ENCODE measurements at places on chromosomes 3 and 15.

- no peak for DNase-seq
Measured at GRCh38 chr3:19074257-19074900, 73.9 kb upstream of the KCNH8 start.

- DNase-seq, result no peak
Measured at GRCh38 chr3:174444391-174444790, 414.7 kb upstream of the NAALADL2 start.

GRCh38 chr3:28935146-28935545 lies 345.7 kb upstream of the RBMS3 start:
- no peak for DNase-seq

GRCh38 chr3:112459750-112460149 lies 39.5 kb downstream of the BTLA start:
- no peak for DNase-seq

GRCh38 chr15:63856711-63857460 lies 23.1 kb upstream of the HERC1 start:
- DNase-seq, result no peak

DNA sequence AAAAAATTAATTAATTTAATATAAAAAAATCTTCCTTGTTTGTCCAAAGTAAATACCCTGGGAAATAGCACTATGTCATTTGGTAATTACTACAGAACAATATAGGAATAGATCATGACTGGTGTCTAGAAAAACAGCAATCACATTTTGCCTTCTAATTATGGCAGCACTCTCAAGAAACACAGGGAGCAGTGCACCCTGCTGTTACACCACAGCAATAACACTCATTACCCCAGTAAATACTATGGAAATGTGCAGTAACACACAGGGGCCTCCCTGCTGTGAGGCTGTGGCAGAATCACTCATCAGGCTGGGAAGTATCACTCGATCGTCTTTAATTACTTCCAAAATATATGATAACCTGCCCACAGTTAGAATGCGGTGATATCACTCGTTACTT lies 646.0 kb downstream of the TUSC7 start:
- DNase-seq, result peak; percentile 27

DNA sequence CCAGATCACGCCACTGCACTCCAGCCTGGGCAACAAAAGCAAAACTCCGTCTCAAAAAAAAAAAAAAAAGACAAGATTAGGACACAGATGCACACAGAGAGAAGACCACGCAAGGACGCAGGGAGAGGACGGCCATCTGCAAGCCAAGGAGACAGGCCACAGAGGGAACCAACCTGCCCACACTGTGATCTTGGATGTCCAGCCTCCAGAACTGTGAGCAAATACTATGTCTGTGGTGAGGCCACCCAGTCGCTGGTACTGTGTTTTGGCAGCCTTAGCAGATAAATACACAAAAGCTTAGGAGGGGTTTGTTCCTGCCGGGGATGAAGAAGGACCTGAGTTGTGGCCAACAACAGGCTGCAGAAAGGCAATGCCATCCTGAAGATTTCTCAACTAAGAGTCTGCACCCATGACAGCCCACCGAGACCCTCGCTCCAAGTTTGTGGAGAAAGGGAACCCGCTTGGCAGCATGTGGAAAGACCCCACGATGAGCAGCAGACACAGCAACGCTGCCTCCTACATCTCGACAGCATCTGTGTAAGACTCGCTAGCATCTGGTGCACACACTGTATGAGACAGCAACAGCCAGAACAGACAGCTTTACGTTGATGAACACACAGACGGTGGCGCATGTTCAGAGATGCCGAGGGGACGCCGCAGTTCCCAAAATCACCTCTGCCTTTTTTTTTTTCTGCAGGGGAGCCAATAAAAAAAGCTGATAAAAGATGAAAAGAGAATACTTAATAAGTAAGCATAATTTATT lies 13.7 kb downstream of the CYFIP1 start:
- no peak for DNase-seq

GRCh38 chr3:140344082-140344454 lies 333.8 kb upstream of the TRIM42 start:
- DNase-seq, result no peak

DNA sequence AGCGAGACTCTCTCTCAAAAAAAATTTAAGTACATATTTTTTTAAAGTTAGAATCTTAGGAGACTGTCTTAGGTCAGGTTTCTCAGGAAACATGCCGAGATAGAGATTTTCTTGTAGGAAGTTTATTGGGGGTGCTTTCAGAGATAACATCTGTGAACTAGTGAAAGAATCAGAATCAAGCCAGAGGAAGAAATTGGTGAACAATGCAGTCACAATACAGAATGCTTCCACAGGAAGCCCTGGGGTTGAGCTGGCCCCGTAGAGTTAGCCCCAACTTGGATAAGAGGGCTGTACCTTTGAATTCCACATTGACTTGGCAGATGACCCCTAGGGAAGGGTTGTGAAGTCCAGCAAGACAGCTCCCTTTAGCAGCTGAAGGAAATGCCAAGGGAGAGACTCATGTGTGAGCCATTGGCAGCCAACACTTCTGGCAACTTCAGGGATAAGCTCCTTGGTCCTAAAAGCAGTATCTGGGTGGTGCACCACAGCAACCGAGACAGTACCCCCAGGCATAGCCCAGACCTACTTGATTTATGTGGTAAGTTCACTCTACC lies 7.1 kb upstream of the PLCB2 start:
- no peak for DNase-seq

GRCh38 chr3:152621967-152622810 lies 212.7 kb upstream of the P2RY1 start:
- DNase-seq, result no peak

GRCh38 chr15:100919481-100920405 lies 586 bp downstream of the LRRK1 start:
- peak; percentile 59 for DNase-seq

DNA sequence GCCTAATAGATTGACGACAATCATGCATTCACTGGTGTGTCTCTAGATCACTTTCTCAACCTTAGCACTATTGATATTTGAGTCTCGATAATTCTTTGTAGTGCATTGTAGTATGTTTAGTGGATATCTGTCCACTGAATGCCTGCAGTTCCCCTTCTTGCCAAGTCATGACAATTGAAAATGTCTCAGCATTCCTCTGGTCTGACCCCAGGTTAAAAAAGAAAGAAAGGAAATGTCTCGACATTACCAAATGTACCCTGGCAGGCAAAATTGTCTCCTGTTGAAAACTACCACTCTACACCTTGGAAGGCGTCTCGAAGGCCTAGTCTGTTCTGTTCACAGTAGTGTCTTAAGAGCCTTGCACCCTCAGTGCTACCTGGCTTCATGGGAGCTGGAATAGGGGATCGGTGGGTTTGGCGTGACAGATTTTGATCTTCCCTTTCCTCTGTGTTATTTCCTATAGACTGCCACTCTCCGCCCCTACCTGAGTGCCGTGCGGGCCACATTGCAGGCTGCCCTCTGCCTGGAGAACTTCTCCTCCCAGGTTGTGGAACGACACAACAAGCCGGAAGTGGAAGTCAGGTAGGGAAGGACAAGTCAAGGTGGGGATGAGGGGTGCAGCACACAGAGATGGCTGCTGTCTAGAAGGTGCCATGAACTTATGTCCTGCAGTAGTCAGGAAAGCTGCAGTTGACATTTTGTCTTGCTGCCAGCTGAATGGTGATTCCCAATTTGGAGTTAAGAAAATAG lies 4.5 kb downstream of the ARPC4 start:
- DNase-seq, result no peak

GRCh38 chr3:143295201-143296080 lies 175.9 kb downstream of the CHST2 start:
- no peak for DNase-seq
